ENCODE measurements at places on chromosomes 5 and 9. TPM values are rescaled to one million over a fixed set of nuclear protein-coding genes. Genes with fewer than 3 reads are reported as not detected.

- no peaks in the 10 kb centered on the region for H3K27me3 ChIP-seq
- no peak for DNase-seq
- no peak overlapping the region for H3K27ac ChIP-seq
- H3K4me1 ChIP-seq, result no peaks in the 10 kb centered on the region
- H3K36me3 ChIP-seq, result peaks cover 3% of the 10 kb centered on the region
Observed at GRCh38 chr5:134944630-134945029, 23.1 kb upstream of the CATSPER3 start.

GRCh38 chr9:82147798-82148425 is 159.3 kb downstream of the SPATA31D1 start:
- H3K4me3 ChIP-seq, result no peak overlapping the region
- no peaks in the 10 kb centered on the region for H3K27me3 ChIP-seq
- H3K27ac ChIP-seq, result no peak overlapping the region
- DNase-seq, result no peak

GRCh38 chr5:132776131-132776937 is 705 bp downstream of the SEPTIN8 start:
- peak overlapping the region; percentile 91 for H3K27ac ChIP-seq
- no peaks in the 10 kb centered on the region for H3K27me3 ChIP-seq
- no peaks in the 10 kb centered on the region for H3K36me3 ChIP-seq
- H3K4me3 ChIP-seq, result peak overlapping the region; percentile 82

GRCh38 chr9:76490249-76490990 is 31.4 kb downstream of the GCNT1 start:
- no peak for DNase-seq
- H3K4me1 ChIP-seq, result no peaks in the 10 kb centered on the region
- no peak overlapping the region for H3K4me3 ChIP-seq
- H3K36me3 ChIP-seq, result no peaks in the 10 kb centered on the region
- H3K27me3 ChIP-seq, result no peaks in the 10 kb centered on the region
- H3K27ac ChIP-seq, result no peak overlapping the region

GRCh38 chr5:2603272-2603575 is 148.3 kb downstream of the IRX2 start:
- H3K4me1 ChIP-seq, result no peaks in the 10 kb centered on the region
- H3K27ac ChIP-seq, result no peak overlapping the region
- DNase-seq, result no peak
- H3K36me3 ChIP-seq, result no peaks in the 10 kb centered on the region
- H3K4me3 ChIP-seq, result no peak overlapping the region

GRCh38 chr5:26942481-26942880 is 95.9 kb downstream of the CDH9 start:
- no peak overlapping the region for H3K27ac ChIP-seq
- no peaks in the 10 kb centered on the region for H3K27me3 ChIP-seq
- no peak for DNase-seq
- no peak overlapping the region for H3K4me3 ChIP-seq
- H3K4me1 ChIP-seq, result no peaks in the 10 kb centered on the region

DNA sequence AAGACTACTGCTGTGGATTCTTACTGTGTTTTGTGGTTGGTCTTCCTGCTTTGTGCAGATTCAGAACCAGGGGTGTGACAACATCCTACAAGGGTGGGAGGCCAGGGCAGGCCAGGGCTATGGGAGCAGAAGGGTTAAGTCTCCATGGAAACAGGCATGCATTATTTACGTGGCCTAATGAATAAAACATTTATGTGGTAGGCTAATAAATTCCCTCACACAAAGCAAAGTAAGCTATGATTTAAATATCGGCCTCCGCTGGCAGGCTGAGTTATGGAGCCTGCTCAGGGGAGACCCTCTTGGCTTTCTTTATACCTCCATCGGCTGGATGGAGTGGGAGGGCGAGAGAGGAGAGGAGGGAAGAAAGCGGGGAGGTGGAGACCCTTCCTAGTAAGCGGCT is 230.3 kb upstream of the MVB12B start:
- H3K27ac ChIP-seq, result no peak overlapping the region
- DNase-seq, result no peak
- no peaks in the 10 kb centered on the region for H3K36me3 ChIP-seq
- no peaks in the 10 kb centered on the region for H3K4me1 ChIP-seq
- H3K4me3 ChIP-seq, result no peak overlapping the region

- no peak overlapping the region for H3K27ac ChIP-seq
- peaks cover 34% of the 10 kb centered on the region for H3K4me1 ChIP-seq
- H3K36me3 ChIP-seq, result no peaks in the 10 kb centered on the region
- no peak for DNase-seq
- no peak overlapping the region for H3K4me3 ChIP-seq
Observed at GRCh38 chr5:33304601-33305000, 136.2 kb upstream of the TARS1 start.

GRCh38 chr9:11128156-11128555 is 515.4 kb upstream of the PTPRD start:
- DNase-seq, result no peak
- no peak overlapping the region for H3K27ac ChIP-seq
- H3K36me3 ChIP-seq, result no peaks in the 10 kb centered on the region
- H3K27me3 ChIP-seq, result no peaks in the 10 kb centered on the region

DNA sequence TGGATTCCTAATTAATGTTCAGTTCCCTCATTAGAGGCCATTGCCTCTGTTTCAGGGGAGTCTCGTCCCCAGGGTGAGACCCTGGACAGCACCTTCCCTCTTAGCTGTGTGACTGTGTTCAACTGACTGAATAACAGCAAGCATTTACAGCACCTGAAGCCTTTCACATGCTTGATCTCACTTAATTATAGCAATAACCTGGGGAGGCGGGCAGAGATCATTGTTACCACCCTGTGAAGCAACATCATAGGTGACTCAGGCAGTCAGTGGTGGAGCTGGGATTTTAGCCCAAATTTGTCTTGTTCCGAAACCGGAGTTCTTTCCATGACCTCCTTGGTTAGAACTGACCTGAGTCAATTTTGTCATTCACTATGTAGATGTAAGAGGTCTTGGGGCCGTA is 105.2 kb upstream of the RAD23B start:
- H3K27me3 ChIP-seq, result no peaks in the 10 kb centered on the region
- no peaks in the 10 kb centered on the region for H3K4me1 ChIP-seq
- no peaks in the 10 kb centered on the region for H3K36me3 ChIP-seq
- no peak overlapping the region for H3K4me3 ChIP-seq
- DNase-seq, result no peak
- no peak overlapping the region for H3K27ac ChIP-seq

DNA sequence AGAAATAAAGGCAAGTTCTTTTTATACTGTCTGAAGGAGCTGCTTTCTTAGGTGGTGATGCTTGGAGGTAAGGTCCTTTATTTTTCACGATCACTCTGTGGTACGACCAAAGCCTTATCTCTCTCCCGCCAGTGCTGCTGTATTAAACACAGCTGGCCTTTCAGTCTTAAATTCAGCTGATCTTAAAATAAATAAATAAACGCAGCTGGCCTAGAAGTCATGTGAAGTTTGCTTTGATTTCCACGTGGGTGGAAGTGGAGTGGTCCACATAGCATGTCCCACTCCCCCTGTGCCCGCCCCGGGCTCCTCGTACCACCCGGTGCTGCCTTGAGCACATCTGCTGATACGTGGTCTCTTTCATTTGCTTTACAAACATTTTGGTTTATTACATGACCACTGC is 260.4 kb downstream of the FANCC start:
- no peak for DNase-seq
- H3K36me3 ChIP-seq, result peaks cover 3% of the 10 kb centered on the region
- peak overlapping the region; percentile 61 for H3K4me3 ChIP-seq
- peak overlapping the region; percentile 89 for H3K27ac ChIP-seq

GRCh38 chr5:112917453-112917995 is 4.5 kb downstream of the REEP5 start:
- no peak for DNase-seq
- H3K36me3 ChIP-seq, result peaks cover 8% of the 10 kb centered on the region
- peaks cover 77% of the 10 kb centered on the region for H3K4me1 ChIP-seq
- no peak overlapping the region for H3K27ac ChIP-seq
- no peak overlapping the region for H3K4me3 ChIP-seq

- no peak overlapping the region for H3K4me3 ChIP-seq
- no peak overlapping the region for H3K27ac ChIP-seq
- no peaks in the 10 kb centered on the region for H3K36me3 ChIP-seq
- no peaks in the 10 kb centered on the region for H3K27me3 ChIP-seq
Observed at GRCh38 chr9:4588721-4589120, 73.4 kb upstream of the PLPP6 start.

GRCh38 chr5:56123531-56124243 is 109.4 kb downstream of the ANKRD55 start:
- no peak for DNase-seq
- no peaks in the 10 kb centered on the region for H3K4me1 ChIP-seq
- no peak overlapping the region for H3K27ac ChIP-seq
- no peaks in the 10 kb centered on the region for H3K27me3 ChIP-seq
- H3K36me3 ChIP-seq, result no peaks in the 10 kb centered on the region

DNA sequence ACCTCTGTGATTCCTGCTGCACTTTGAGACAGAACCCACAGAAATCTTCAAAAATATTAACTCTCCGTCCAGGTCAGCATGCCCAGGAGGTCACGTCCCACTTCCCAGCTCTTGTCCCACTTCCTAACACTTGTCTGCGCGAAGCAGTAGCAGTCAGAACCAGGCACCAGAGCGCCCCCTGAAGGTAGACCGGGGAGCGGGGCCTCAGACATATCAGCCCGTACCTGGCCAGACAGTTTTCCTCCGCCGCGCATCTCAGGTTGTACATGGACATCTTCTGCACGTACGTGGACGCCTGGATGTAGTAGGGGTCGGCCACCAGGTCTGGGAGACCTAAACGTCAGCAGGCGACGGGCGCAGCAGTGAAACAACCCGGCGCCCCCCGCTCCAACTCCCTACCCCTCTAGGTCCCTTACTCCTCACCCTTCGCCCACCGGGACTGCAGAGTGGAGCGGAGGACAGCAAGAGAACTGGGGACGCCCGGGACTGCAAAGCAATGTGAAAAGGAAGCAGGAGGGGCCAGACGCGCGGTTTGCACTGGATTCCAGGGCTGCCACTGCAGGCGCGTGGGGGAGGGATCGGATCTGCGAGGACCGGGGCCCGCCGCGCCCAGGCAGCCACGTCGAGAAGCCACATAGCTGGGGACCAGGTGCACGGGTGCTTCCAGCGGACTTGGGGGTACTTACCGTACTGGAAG is 1.2 kb downstream of the LOX start:
- H3K4me1 ChIP-seq, result peaks cover 13% of the 10 kb centered on the region
- no peaks in the 10 kb centered on the region for H3K36me3 ChIP-seq
- DNase-seq, result peak; percentile 36
- no peaks in the 10 kb centered on the region for H3K27me3 ChIP-seq
- peak overlapping the region; percentile 86 for H3K4me3 ChIP-seq
- peak overlapping the region; percentile 95 for H3K27ac ChIP-seq

DNA sequence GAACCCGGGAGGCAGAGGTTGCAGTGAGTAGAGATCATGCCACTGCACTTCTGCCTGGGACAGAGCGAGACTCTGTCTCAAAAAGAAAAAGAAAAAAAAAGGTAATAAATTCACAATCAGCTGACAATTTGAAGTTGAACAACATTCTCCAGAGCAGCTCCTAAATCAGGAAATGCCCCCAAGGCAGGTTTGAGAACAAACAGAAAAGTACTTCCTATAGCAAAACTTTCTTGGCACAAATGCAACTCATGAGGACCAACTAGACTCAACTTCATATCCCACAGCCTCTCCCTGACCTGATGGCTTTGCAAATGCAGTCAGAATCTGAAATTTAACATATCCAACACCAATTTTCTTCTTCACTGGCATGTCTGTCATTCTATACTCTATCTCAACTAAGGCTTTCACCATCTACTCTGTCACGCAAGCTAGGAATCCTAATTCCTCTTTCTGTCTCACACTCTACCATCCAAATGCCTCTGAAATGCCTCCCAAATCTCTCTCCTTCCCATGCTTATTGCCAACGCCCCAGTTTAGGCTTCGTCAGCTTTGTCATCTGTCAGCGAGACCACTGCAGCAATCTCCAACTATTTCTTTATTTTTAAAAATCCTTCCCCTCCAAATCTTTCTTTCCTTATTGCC is 113.3 kb downstream of the MAPKAP1 start:
- DNase-seq, result no peak
- no peak overlapping the region for H3K27ac ChIP-seq
- H3K27me3 ChIP-seq, result no peaks in the 10 kb centered on the region
- H3K36me3 ChIP-seq, result no peaks in the 10 kb centered on the region
- no peaks in the 10 kb centered on the region for H3K4me1 ChIP-seq
- no peak overlapping the region for H3K4me3 ChIP-seq

DNA sequence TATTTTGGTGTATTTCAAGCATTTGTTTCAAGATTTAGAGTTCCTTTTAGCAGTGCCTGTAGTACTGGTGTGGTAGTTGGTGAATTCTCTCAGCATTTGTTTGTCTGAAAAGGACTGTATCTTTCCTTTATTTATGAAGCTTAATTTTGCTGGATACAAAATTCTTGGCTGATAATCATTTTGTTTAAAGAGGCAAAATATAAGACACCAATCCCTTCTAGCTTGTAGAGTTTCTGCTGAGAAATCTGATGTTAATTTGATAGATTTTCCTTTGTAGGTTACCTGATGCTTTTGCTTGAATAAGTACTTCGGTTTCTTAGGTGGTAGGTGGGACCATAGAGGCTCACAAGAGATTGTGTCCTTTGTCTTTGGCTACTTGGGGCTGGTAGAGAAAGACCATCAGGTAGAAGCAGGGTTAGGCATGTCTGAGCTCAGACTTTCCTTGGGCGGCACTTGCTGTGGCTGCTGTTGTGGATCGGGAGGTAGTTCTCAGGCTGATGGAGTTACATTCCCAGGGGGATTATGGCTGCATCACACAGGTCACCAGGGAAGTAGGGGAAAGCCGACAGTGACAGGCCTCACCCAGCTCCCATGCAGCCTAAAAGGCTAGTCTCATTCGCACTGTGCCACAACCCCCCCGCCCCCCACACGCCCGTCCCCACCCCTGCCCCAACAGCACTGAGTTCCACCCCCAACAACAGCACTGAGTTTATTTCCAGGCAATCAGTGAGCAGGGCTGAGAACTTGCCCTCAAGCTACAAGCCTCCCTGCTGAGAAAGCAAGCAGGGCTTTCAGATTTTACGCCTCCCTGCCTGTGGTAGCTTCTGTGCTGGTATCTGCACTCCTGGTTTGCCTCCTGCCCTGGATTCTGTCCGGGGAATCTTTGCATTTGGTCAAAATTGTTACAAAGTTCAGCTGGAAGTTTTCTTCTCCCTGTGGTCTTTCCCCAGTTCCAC is 127.1 kb upstream of the GLRA1 start:
- no peak for DNase-seq
- H3K4me3 ChIP-seq, result no peak overlapping the region
- H3K27ac ChIP-seq, result no peak overlapping the region
- no peaks in the 10 kb centered on the region for H3K27me3 ChIP-seq
- no peaks in the 10 kb centered on the region for H3K4me1 ChIP-seq

GRCh38 chr9:92308893-92309292 is 15.4 kb upstream of the IARS1 start:
- peaks cover 53% of the 10 kb centered on the region for H3K36me3 ChIP-seq
- no peak overlapping the region for H3K27ac ChIP-seq
- DNase-seq, result no peak
- H3K4me1 ChIP-seq, result no peaks in the 10 kb centered on the region
- no peaks in the 10 kb centered on the region for H3K27me3 ChIP-seq

The FAM153A gene
- 2.0 TPM for total RNA-seq

The CCL28 gene
- 4.3 TPM for total RNA-seq

The FOXD4L4 gene
- total RNA-seq, result not detected

The MYORG gene
- 12.1 TPM for total RNA-seq

The NME5 gene
- total RNA-seq, result not detected

The GDF9 gene
- total RNA-seq, result not detected
